ENCODE measurements at places on chromosomes 5 and 9.

GRCh38 chr9:33800886-33801285 lies 5.5 kb downstream of the PRSS3 start:
- DNase-seq = no peak

GRCh38 chr9:7315746-7316145 lies 483.8 kb downstream of the DMAC1 start:
- no peak for DNase-seq

GRCh38 chr5:86837610-86838009 lies 219.9 kb downstream of the COX7C start:
- DNase-seq = no peak

- no peak for DNase-seq
Observed at GRCh38 chr5:169139480-169140050, 161.4 kb downstream of the SLIT3 start.
